Breast epithelium (tissue), 4 donors: ENCODE measurements at places on chromosomes 11 and 22.

GRCh38 chr11:116189408-116190170 is 583.2 kb downstream of the BUD13 start:
- DNase-seq: no peak

- no peak for DNase-seq
Observed at GRCh38 chr11:128499613-128500253, 87.6 kb downstream of the ETS1 start.

- DNase-seq: no peak
Observed at GRCh38 chr22:47290706-47291430, 528.4 kb downstream of the TBC1D22A start.

GRCh38 chr22:48837341-48837935 is 990.2 kb downstream of the BRD1 start:
- DNase-seq: no peak

DNA sequence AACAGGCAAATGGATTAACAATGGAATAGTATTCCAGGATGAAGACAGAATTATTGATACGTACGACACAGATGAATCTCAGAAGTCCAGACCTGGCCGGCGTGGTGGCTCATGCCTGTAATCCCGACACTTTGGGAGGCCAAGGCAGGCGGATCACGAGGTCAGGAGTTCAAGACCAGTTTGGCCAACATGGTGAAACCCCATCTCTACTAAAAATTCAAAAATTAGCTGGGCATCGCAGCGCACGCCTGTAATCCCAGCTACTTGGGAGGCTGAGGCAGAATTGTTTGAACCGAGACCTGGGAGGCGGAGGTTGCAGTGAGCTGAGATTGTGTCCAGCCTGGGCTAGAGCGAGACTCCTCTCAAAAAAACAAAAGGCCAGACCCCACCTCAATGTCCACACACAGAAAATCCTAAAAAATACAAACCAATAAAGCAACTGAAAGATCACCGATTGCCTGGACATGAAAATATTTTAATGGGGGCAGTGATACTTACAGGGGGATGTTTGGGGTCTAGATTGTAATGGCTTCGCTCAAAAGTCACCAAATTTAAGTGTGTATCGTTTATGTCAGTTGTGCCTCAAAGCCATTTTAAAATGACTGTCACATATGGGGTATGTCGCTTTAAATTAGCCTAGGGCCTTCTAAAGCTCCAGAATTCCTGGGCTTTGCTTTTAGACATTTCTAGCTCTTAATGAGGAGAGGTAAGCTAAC is 3.8 kb downstream of the RPS25 start:
- no peak for DNase-seq
